ENCODE measurements at places on chromosomes 16 and 17. TPM values are rescaled to one million over a fixed set of nuclear protein-coding genes. Genes with fewer than 3 reads are reported as not detected.

KRT17 gene
- total RNA-seq, result 1.3 TPM

HYDIN gene
- 0.61 TPM for total RNA-seq

HS3ST3B1 gene
- 0.77 TPM for total RNA-seq

C17orf113 gene
- total RNA-seq, result 0.73 TPM

PIRT gene
- not detected for total RNA-seq

CORO6 gene
- total RNA-seq, result 7.5 TPM

CCDC57 gene
- 21.3 TPM for total RNA-seq

HOXB9 gene
- 7.2 TPM for total RNA-seq

PRR14 gene
- total RNA-seq, result 20.5 TPM

EFNB3 gene
- 1.4 TPM for total RNA-seq

ELMO3 gene
- 1.5 TPM for total RNA-seq

CDH5 gene
- 0.23 TPM for total RNA-seq

KRT20 gene
- total RNA-seq, result 0.27 TPM

TPSD1 gene
- total RNA-seq, result not detected

GDPD1 gene
- 1.0 TPM for total RNA-seq

KRT15 gene
- total RNA-seq, result 2.9 TPM

C16orf92 gene
- total RNA-seq, result not detected

TBX4 gene
- total RNA-seq, result 0.19 TPM

KIF2B gene
- total RNA-seq, result not detected

ERAL1 gene
- total RNA-seq, result 86.7 TPM

FBXO39 gene
- total RNA-seq, result not detected

CCL17 gene
- total RNA-seq, result not detected

MYOCD gene
- total RNA-seq, result 0.49 TPM

TMEM98 gene
- total RNA-seq, result 48.2 TPM

ASPHD1 gene
- total RNA-seq, result 27.5 TPM

MPP2 gene
- total RNA-seq, result 1.3 TPM

BAIAP3 gene
- total RNA-seq, result 0.94 TPM

RMI2 gene
- 31.9 TPM for total RNA-seq

TMEM235 gene
- not detected for total RNA-seq

CCL4 gene
- 0.15 TPM for total RNA-seq

FASN gene
- 126 TPM for total RNA-seq

TNP2 gene
- total RNA-seq, result not detected

NPTX1 gene
- total RNA-seq, result 124 TPM

TBX21 gene
- total RNA-seq, result 0.19 TPM

ADORA2B gene
- total RNA-seq, result 17.6 TPM
